Caco-2 (cell line): ENCODE measurements at places on chromosomes 3 and 15. TPM values are rescaled to one million over a fixed set of nuclear protein-coding genes. Genes with fewer than 3 reads are reported as not detected.

Gene WDR93
- total RNA-seq = 0.16 TPM in 1 of 2 replicates, not detected in the other

Gene CADPS
- not detected in 2 replicates for total RNA-seq

Gene ALDH1A2
- total RNA-seq = 0.61 and 0.65 TPM in 2 replicates

Gene CACNA1D
- 13.3 and 15.6 TPM in 2 replicates for total RNA-seq

Gene CLDN18
- total RNA-seq = not detected in 2 replicates

Gene LMAN1L
- total RNA-seq = not detected in 2 replicates

Gene CCDC54
- not detected in 2 replicates for total RNA-seq

Gene ASB14
- not detected in 2 replicates for total RNA-seq

Gene EDEM1
- total RNA-seq = 42.6 and 51.3 TPM in 2 replicates

Gene P4HTM
- total RNA-seq = 24.4 and 25.5 TPM in 2 replicates

Gene COL8A1
- not detected in 2 replicates for total RNA-seq

Gene GAP43
- not detected in 2 replicates for total RNA-seq
